Myocyte (in vitro differentiated cells): ENCODE measurements at places on chromosomes 2 and 18. TPM values are rescaled to one million over a fixed set of nuclear protein-coding genes. Genes with fewer than 3 reads are reported as not detected.

TWIST2 gene
- 5.0 and 9.2 TPM in 2 replicates for total RNA-seq

C2orf78 gene
- total RNA-seq = not detected in 2 replicates

LIPT1 gene
- total RNA-seq = 5.0 and 5.9 TPM in 2 replicates

REEP1 gene
- total RNA-seq = 67.8 and 90.1 TPM in 2 replicates

IL36B gene
- not detected in 2 replicates for total RNA-seq

HEATR5B gene
- total RNA-seq = 11.2 and 14.7 TPM in 2 replicates

ALPP gene
- total RNA-seq = not detected in 2 replicates

C2orf81 gene
- total RNA-seq = 0.26 and 1.4 TPM in 2 replicates

FAP gene
- 48.4 and 57.7 TPM in 2 replicates for total RNA-seq

NGEF gene
- total RNA-seq = 0.19 TPM in 1 of 2 replicates, not detected in the other

IL18RAP gene
- not detected in 2 replicates for total RNA-seq

CXCR2 gene
- not detected in 2 replicates for total RNA-seq

HES6 gene
- total RNA-seq = 289 and 488 TPM in 2 replicates

SATB2 gene
- total RNA-seq = 8.1 and 9.9 TPM in 2 replicates

ANKRD39 gene
- total RNA-seq = 10.5 and 15.6 TPM in 2 replicates

ABCG8 gene
- not detected in 2 replicates for total RNA-seq

SULT1C4 gene
- not detected in 2 replicates for total RNA-seq

TRIM54 gene
- total RNA-seq = 74.0 and 105 TPM in 2 replicates

WDR54 gene
- 7.8 TPM in 2 replicates for total RNA-seq

STARD6 gene
- not detected in 2 replicates for total RNA-seq

MTHFD2 gene
- total RNA-seq = 52.9 and 66.1 TPM in 2 replicates

RNF125 gene
- 1.7 and 2.9 TPM in 2 replicates for total RNA-seq

NDUFAF7 gene
- total RNA-seq = 15.2 and 21.1 TPM in 2 replicates

SRD5A2 gene
- 0.10 and 0.19 TPM in 2 replicates for total RNA-seq

STON1 gene
- 3.2 and 7.8 TPM in 2 replicates for total RNA-seq

RESP18 gene
- not detected in 2 replicates for total RNA-seq
